Activated T-helper 1 cell treated with anti-CD3 and anti-CD28 coated beads, Interleukin-12 subunit alpha, Interleukin-12 subunit beta, Interleukin-2, Interleukin-4 antibody, amounts not matched to agents 30 ng/mL and 10 ng/mL and 1 ng/mL, durations not matched to agents 14 hours and 24 hours and 36 hours (primary cell): ENCODE measurements at places on chromosomes 6 and 20.

DNA sequence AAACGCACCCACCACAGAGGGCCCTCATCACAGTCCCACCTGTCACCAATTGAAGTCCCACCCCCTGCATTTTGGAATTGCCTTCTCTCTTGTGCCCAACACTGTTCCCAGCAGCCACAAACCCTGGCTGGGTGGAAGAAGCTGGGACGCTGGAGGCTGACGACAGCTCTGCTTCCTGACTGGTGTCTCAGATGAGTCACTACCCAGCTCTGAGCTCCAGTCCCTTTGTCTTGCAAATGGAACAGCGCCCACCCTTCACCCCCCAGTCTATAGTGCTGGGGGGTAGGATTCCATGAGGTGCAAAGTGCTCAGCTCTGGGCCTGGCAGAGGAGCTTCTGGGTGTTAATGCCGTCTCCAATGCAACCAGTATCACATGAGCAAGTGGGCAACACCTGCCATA, 85.3 kb downstream of the DLGAP4 start:
- DNase-seq = no peak

DNA sequence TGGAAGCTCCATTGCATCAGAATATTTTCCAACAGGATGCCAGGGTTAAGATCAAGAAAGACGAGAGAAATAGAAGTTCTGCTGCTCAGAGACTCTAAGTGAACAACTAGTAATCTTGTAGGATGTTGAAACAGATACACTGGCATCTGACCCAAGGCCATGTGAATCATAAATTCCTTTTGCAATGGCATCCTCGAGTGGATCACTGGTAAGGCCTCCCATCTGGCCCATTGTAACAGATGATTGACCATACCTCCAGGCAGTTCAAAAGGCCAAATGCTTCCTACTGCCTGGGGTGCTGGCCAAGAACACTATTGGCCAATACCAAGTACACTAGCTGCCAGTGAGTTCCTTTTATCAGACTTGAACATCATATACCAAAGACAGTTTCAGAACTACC, 9.9 kb upstream of the SLC17A3 start:
- DNase-seq = no peak

- peak; percentile 90 for DNase-seq
Observed at GRCh38 chr6:31462964-31463870, 34.7 kb upstream of the MICB start.

DNA sequence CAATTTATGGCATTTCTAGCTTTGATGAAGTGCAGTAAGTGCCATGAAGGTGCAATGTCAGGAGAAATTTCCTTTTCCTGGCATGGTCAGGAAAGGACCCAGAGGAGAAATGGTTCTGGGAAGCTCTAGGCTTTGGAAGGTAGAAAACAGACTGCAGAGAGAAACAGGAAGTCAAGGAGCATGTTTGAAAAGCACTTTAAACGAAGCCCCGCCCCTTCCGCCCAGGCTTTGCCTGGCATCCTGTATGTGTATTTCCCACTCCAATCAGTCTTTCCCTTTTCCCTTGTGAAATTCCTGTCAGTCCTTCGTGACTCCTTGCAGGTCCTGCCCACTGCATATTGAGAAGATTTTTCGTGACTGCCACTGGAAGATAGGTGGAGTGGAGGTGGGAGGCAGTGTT, 320.9 kb upstream of the SASH1 start:
- DNase-seq = no peak

- DNase-seq = no peak
Observed at GRCh38 chr6:15313367-15313766, 67.5 kb downstream of the JARID2 start.
